ENCODE measurements at places on chromosomes 5 and 9. TPM values are rescaled to one million over a fixed set of nuclear protein-coding genes. Genes with fewer than 3 reads are reported as not detected.

- DNase-seq, result peak; percentile 33
These were observed 27.7 kb upstream of the PAX5 start for GRCh38 chr9:37061768-37062167.

DNA sequence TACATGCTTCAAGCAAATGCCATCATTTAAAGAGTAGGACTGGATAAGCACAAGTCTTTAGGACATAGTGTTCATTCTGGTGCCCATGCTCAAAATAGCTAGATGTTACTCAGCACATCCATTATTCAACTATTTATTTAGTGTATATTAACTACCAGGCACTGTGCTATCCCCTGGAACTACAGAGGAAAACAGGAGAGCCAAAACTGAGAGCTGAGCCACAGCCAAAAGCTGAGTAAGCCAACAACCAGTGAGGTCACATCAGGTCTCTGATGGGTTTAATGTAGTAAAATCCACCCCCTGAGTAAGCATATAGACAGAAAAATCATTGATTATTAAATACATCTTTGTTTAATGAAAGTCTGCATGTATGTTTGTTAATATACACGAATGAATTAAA, 469.3 kb upstream of the DMAC1 start:
- no peak for DNase-seq

GRCh38 chr5:9483779-9484178, 62.1 kb downstream of the SEMA5A start:
- no peak for DNase-seq

Gene C9orf153
- 0.40 TPM for total RNA-seq

- DNase-seq, result no peak
These were observed 186.9 kb downstream of the RGS3 start for GRCh38 chr9:113650207-113651131.

Gene MAT2B
- 65.3 TPM for total RNA-seq

Gene SLC22A5
- 16.1 TPM for total RNA-seq

Gene DHX29
- 35.8 TPM for total RNA-seq

Gene PKD2L2
- not detected for total RNA-seq

Gene LRRC19
- total RNA-seq, result not detected

Gene GAPVD1
- total RNA-seq, result 43.1 TPM

Gene GALNT10
- total RNA-seq, result 21.7 TPM

GRCh38 chr9:129415942-129416651, 204.8 kb downstream of the C9orf50 start:
- DNase-seq, result no peak

Gene SPATA31A3
- total RNA-seq, result not detected

GRCh38 chr5:128144491-128144890, 60.9 kb downstream of the SLC12A2 start:
- DNase-seq, result no peak

Gene PLAC8L1
- total RNA-seq, result not detected

GRCh38 chr5:1423901-1424603, 21.2 kb downstream of the SLC6A3 start:
- DNase-seq, result no peak

DNA sequence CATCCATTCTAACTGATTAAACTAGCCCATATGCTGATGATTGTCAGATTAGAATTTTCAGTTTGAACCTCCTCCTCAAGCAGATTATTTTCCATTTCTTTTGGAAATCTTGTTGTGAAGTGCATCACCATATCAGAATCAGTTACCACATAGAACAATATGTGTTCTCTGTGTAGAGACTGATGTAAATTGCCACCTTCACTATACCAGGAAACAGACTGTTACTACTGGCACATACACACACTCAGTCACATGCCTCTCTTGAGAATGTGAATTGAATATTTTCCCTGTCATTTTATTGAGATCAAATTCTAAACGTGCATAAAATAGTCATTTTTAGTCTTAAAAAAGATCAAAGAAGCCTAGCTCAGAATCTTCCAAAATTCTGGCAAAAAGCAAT, 161.4 kb downstream of the ALDH1A1 start:
- DNase-seq, result no peak

DNA sequence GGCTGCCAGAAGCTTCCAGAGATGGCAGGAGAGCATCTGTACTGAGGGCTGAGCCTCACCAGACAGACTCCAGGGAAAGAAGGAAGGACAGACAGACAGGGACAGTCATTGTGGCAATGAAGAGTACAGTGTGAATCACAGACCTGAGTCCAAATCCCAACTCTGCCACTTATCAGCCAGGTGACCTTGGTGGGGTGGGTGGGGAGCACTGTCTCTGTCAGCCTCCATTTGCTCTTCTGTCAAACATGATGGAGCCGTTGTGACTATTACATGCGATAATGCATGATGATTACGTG, 85.9 kb upstream of the FSTL4 start:
- no peak for DNase-seq

DNA sequence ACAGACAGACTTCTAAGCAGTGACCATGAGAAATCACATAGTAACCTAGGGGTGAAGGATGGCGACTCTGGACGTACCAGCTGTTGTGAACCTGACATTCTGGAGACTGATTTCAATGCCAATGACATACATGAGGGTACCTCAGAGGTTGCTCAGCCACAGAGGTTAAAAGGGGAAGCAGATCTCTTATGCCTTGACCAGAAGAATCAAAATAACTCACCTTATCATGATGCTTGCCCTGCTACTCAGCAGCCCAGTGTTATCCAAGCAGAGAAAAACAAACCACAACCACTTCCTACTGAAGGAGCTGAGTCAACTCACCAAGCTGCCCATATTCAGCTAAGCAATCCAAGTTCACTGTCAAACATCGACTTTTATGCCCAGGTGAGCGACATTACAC, 38.0 kb upstream of the CCDC152 start:
- DNase-seq, result no peak

Gene SV2C
- total RNA-seq, result not detected

DNA sequence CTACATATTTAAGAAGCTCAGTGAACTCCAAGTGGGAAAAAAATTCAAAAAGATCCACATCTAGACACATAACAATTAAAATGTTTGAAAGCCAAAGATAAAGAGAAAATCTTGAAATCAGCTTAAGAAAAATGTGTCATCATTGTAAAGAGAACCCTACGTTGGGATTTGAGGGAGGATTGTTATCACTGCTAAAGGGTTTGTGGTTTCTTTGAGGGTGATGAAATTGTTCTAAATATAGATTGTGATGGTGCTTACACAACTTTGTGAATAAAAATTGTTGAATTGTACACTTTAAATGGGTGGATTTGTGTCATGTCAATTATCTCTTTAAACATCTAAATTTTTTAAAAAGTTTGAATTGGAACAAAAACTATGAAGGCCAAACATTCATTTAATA, 92.2 kb upstream of the ADAMTS19 start:
- no peak for DNase-seq

Data from NCI-H460 (cell line).